ENCODE measurements at places on chromosomes 11 and 22. TPM values are rescaled to one million over a fixed set of nuclear protein-coding genes. Genes with fewer than 3 reads are reported as not detected.

- no peak for ATAC-seq
Measured at GRCh38 chr22:22198751-22199150, 45.8 kb upstream of the VPREB1 start.

DNA sequence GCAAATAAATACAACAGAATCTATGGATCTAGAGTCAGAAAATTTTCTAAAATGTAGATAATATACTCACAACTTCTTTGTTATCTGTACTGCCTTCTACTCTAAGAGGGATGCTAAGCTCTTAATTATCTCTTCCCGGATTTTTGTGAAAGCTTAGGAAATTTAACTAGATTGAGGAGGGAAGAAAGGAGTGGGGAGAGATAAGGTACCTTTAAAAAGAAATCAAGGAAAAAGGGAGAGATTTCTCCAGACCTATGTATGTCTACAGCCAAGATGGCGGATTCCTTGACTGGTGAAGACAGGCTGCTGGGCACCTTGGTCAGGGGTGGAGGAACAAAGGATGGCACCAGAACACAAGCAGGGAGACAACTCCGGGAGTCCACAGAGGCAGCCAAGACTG, 23.0 kb downstream of the ZNF280B start:
- ATAC-seq: no peak

DNA sequence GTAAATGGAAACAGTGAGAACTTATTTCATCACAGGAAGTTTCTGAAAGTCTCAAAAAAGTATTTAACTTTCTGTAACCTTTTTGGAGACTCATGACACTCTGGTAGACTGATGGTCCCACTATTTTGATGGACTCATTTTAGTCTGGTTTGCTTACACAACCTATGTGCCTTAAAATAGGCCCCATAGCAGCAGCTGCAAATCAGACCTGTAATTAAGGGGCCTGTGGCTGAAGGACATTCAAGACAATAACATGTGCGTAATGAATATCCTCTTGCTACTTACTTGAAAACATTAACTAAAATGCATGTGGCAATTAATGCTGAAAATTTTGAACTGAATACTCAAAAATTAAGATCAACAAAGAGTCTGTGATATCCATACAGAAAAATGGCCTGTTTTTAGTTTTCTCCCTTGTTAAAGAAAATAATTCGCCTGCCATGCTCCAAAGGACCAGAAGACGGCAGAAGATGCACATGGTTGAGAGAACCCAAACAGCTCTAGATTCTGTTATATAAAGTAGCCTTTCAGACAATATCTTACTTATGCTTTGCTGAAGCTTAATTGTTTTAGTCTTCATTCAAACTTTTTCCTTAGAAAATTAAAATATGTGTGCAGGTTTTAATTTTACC, 568.5 kb downstream of the KCNA4 start:
- no peak for ATAC-seq

- ATAC-seq: peak; percentile 11
Measured at GRCh38 chr11:104163100-104164027, 583 bp downstream of the PDGFD start.

ARHGAP20 gene
- 5.3 TPM for total RNA-seq

TH gene
- total RNA-seq: 0.27 TPM

UEVLD gene
- 45.6 TPM for total RNA-seq

HPX gene
- not detected for total RNA-seq
